ENCODE measurements at places on chromosomes 3 and 15.

DNA sequence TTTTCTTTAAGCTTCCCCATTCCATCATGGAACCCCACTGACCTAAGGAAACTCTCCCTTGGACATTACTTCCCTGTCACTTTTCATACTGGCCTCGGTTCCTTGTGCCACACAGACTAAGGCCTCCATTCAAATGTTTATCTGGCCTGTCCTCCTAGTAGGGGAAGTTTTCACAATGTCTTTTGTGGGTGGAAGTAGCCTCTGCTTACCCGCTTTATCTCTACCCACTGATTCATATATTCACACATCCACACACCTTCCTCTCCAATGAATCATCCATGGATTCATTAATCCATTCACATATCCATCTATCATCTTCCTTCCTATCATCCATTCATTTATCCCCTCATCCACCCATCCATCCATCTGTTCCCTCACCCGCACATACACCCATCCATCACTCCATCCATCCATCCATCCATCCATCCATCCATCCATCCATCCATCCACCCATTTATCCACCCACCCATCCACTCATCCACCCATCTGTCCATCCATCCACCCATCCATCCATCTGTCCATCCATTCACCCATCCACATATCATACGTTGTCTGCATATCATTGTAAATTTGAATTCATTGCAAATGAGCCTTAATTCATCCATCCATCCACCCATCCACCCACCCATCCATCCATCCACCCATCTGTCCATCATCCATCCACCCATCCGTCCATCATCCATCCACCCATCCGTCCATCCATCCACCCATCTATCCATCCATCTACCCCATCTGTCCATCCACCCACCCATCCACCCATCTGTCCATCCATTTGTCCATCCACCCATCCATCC, 49.1 kb downstream of the IQSEC1 start:
- DNase-seq, result no peak

GRCh38 chr3:106683953-106684620, 693.2 kb upstream of the CCDC54 start:
- DNase-seq, result no peak

- no peak for DNase-seq
Measured at GRCh38 chr3:150876611-150877265, 28.5 kb downstream of the MINDY4B start.

- DNase-seq, result no peak
Measured at GRCh38 chr15:84761607-84762131, 13.3 kb downstream of the ZNF592 start.
